ENCODE measurements at places on chromosomes 11 and 22. TPM values are rescaled to one million over a fixed set of nuclear protein-coding genes. Genes with fewer than 3 reads are reported as not detected.

GRCh38 chr22:44330744-44331660, 18.3 kb upstream of the SHISAL1 start:
- no peak for DNase-seq

DNA sequence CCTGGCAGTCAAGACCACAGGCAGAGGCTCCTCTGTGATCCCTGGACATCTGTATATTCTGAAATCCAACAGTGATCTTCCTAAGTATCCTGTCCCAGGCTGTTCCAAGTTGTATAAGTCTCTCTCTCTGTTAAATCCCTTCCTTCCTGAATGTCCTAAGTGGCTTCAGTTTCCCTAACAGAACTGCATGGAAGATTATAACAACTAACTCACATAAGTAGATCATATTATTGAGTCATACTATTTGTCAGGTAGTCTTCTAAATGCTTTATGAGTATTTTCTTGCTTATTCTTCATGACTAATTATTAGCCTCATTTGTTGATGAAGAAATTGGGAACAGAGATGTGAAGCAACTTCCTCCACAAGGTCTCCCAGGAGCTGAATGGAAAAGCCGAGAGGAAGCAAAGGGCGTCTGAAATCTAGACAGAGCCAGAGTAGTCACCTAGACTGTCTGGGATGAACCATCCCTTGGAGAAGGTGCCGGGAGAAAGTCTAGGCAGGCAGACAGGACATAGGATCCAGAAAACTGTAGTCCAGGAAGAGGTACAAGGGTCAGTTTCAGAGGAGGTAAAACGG, 93.2 kb upstream of the FAT3 start:
- no peak for DNase-seq

Gene SMTNL1
- not detected for total RNA-seq

DNA sequence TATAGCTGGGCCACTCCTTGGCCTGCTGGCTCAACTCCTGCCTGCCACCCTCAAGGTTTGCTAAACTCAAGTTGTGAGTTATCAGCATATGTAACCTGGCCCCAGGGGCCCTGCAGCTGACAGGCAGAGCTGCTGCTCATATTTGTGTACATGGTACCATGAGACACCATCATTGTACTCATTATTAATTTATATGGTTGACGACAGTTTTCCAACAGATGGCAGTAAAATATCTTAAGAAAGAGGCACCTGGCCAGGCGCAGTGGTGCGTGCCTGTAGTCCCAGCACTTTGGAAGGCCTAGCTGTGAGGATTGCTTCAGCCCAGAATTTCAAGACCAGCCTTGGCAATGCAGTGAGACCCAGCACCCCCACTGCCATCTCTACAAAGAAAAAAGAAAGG, 11.4 kb upstream of the DENND5A start:
- no peak for DNase-seq

DNA sequence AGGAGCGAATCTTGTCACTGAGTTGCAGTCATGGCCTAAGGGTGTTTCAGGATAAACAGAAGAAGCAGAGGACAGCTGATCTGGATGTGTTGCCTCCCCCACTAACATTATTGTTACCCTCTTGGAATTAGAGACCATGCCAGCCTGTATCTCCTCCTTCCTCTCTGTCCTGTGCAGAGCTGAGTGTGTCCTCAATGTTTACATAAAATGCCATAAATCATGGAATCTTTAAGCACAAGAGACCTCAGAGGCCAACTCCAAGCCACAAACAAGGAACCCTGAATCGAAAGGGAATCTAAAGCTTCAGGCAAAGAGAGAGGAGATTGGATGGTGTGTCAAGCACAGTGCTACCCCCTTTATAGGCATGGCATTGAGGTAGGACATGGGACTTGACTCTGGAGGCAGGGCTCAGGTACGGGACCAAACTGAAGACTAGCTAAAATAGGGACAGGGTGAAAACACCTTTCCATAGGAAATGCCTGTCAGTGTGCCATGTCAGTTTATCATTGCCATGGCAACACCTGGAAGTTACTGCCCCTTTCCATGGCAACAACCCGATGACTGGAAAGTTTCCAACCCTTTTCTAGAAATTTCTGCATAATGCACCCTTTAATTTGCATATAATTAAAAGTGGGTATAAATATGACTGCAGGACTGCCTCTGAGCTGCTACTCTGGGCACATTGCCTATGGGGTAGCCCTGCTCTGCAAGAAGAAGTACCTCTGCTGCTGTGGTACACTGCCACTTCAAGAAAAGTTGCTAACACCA, 489.7 kb downstream of the MIAT start:
- DNase-seq: no peak

GRCh38 chr11:92625894-92626293, 343.6 kb upstream of the MTNR1B start:
- DNase-seq: no peak

DNA sequence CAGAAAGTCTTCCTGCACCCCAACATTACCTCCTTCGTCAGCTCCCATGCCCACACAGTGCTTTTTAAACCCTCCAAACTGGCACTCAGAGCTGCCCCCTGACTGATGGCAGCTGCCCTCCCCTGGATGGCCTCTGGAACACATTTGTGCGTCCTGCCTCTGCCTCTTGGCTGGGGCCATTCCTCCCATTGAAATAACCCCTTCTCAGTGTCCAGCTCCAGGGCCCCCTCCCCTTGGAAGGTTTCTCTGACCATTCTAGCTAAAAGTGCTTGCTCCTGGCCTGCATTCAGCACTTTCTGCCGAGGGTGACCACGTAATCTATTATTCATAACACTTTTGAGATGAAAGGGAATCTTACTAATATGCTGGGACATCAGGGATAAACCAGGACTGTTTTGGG, 130.0 kb downstream of the PARVA start:
- DNase-seq: no peak

GRCh38 chr11:22599458-22599857, 26.2 kb downstream of the FANCF start:
- no peak for DNase-seq

Gene ABCC8
- total RNA-seq: not detected

- no peak for DNase-seq
Measured at GRCh38 chr11:69915151-69915500, 95.9 kb upstream of the FGF3 start.

Gene OR52A1
- total RNA-seq: not detected

Gene MYO18B
- total RNA-seq: 0.26 TPM

Gene TRIM48
- total RNA-seq: not detected

GRCh38 chr22:36110306-36110881, 50.2 kb downstream of the APOL3 start:
- no peak for DNase-seq

Gene LRRC55
- total RNA-seq: not detected

Gene EFCAB6
- total RNA-seq: 0.84 TPM

DNA sequence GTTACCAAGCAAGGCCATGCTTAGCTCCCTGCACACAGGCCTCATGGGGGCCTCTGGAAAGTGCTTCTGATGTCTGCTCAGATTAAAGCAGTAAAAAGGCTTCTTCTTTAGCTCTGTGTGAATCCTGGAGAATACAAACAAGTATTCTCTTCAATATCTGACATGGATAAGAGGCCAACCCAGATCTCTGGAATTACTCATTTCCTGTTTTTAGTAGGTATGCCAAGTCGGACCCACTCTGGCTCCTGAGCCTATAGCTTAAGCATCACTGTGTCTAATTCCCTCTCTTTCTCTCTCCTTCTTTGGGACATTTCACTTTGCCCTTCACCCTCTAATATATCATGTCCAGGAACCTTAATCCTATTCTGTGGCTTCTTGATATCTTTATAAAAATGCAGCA, 529.6 kb upstream of the CCDC90B start:
- DNase-seq: no peak

DNA sequence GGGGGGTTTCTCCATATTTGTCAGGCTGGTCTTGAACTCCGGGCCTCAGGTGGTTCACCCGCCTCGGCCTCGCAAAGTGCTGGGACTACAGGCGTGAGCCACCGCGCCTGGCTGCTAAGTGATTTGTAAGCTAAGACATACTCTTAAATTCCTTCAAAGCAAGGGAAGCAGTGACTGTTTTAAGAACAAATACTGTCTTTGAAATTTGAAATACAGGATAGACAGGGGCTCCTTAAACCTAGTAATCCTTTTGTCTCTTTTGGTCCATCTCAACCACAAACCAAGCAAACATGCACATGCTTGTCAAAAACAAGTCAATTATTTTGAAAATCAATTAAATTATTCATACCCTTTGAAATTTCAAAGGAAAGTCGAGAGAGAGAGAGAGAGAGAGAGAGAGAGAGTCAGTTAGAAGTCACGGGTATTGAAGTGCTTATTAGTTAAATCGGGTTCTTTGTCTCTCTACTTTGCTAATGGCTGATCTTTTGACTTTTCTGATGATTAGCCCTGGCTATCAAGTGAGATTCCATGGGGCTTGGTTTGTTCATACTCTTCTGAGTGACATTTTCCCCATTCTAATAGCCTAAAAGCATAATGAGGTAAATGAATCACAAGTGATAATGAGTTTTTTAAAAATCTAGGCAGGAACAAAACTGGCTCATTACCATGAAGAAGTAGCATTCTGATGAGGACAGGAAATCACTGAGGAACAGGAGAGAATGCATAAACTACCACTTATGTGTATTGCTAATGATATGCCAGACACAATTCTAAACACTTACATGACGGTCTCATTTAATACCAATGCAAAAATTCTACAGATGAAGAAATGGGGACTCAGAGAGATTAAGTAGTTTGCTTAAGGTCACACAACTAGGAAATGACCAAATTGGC, 48.0 kb downstream of the MCHR1 start:
- DNase-seq: peak; percentile 14

Gene XKR3
- not detected for total RNA-seq
